ENCODE measurements at places on chromosomes 16 and 17.

DNA sequence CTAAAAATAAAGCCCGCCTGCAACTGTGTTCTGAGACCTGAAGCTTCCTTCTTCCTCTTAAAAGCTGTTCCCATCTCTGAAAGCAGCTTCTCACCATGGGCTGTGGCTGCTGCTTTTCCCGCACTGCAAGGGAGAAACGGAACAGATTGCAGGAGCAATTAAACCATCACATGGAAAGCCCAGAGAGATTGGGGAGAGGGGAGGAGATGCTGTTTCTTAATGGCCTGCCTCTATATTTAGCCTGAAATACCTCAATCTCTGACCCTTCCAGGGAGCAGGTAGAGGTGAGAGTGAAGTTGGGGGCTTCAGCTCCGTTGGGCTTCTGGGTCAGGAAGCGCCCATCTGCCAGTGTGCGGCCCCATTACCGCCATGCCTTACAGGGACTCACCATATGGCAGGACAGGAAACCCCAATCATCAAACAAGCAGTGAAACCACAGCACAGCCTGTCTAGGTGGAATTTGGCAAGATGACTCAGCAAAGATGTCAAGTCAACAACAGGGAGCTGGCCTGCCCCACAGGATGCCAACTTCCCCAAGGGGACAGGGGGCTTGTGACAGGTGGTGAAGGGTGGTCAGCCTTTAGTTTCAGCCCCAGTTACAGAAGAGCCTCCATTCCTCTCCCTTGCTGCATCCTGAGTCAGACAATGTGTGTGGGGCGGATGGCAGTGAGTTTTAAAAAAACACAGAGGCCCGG lies 286.6 kb upstream of the CCL2 start:
- peak; percentile 17 for DNase-seq

GRCh38 chr17:50349243-50349600 lies 3.3 kb downstream of the XYLT2 start:
- no peak for DNase-seq

- no peak for DNase-seq
These were observed 49.6 kb downstream of the PLD6 start for GRCh38 chr17:17156511-17156910.

DNA sequence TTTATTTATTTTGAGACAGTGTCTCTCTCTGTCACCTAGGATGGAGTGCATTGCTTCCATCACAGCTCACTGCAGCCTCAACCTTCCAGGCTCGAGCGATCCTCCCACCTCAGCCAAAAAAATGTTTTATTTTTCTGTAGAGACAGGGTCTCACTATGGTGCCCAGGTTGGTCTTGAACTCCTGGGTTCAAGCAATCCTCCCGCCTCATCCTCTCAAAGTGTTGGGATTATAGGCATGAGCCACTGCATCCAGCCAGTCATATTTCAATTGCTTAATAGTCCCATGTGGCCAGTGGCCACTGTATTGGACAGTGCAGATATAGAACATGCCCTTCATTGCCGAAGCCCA lies 15.3 kb downstream of the TMC7 start:
- no peak for DNase-seq

GRCh38 chr17:74417178-74418045 lies 14.5 kb upstream of the GPRC5C start:
- peak; percentile 42 for DNase-seq

DNA sequence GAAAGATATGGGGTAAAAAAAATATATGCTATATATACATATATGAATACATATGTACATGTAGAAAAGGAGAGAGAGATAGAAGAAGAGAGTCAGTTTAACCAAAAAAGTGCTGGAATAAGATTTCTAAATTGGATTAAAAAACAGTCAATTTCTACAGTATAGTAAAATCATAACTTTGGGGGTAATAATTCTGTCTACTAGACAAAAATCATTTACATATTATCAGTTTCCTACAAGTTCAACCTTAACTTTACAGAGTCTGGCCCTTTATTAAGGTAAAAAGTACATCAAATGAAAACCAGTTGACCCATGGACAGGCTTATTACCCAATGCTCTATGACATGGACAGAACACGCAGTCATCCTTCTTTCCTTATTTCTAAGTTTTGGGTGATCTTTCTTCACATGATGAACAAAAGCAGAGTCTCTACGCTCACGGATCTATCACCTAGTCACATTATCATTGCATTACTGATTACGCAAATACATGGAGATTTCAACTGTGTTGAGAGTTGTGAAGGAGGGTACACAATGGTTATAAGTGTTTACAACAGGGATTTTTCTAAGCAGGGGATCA lies 63.9 kb upstream of the SMIM36 start:
- no peak for DNase-seq

DNA sequence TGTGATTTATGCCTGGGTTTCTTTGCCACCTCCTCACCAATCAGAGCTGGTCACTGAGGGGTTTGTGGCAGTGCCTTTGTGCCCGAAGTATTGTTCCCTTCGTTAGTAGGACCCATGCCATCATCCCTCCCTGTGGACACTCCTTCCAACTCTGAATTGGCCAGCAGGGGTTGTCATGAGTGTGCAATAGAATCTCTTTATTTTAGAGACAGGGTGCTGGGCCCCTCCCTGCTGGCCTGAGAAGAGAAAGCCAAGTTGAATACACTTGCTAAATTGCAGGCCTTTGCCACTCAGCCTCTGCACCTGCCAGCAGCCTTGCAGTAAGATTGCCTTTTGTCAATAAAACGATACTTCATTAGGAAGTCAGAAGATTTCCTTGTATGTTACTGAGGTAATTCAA lies 40.7 kb upstream of the SLC12A3 start:
- DNase-seq = no peak

- DNase-seq = no peak
These were observed 48.0 kb downstream of the SHCBP1 start for GRCh38 chr16:46573008-46573833.

DNA sequence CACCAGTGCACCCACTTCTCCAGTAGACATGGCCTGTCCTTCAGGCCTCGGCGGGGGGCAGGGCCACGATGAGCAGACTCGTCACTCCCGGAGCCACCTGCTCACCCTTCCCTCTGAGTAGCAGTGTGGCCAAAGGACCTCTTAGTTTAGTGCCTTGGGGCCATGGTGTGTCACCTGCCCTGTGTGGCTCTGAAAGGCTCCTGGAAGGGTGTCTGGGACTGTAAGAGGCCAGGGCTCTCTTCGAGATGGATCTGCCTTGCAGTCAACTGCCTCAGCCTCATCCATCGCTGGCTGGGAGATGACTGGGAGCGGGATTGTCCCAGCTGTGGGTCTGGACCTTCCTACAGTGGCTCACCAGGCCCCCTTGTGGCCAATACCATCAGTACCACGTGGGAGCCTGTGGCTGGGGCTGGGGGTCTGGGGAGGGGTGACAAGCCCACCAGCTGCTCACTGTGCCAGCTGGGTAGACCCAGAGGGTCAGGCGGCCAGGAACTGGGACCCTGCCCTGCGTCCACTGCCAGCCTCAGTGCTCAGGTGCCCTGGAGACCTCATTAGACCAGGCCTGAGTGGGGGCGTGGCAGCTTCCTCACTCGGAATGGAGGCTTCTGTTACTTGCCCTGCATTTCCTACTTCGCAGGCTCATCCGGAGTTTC lies 133.4 kb downstream of the OR1D5 start:
- DNase-seq = no peak

DNA sequence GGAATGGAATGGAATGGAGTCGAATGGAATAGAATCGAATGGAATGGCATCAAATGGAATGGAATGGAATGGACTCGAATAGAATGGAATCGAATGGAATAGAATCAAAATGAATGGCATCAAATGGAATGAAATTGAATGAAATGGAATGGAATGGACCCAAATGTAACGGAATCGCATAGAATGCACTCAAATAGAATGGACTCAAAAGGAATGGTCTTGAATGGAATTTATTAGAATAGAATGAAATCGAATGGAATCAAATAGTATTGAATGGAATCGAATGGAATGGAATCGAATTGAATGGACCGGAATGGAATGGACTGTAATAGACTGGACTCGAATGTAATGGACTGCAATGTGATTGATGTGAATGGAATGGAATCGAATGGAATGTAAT lies 501.4 kb upstream of the WSB1 start:
- no peak for DNase-seq

DNA sequence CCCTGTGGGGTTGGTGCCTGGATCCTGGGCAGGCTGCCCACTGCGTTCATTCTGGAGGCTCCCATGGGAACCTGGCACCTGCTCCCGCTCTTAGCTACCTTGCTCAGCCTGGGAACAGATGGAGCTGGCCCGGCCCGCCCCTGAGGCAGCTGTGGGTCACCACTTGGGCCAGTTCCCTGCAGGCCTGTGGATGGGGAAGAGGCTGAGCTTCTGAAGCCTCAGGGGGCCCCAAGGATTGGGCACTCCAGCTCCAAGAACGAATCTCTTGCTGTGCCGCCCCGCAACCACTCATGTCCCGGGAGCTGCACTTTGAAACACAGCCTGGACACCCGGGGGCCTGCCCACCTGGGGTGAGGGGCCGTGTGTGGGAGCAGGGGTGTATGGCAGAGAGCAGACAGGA lies 37.7 kb downstream of the BAHCC1 start:
- DNase-seq = no peak

DNA sequence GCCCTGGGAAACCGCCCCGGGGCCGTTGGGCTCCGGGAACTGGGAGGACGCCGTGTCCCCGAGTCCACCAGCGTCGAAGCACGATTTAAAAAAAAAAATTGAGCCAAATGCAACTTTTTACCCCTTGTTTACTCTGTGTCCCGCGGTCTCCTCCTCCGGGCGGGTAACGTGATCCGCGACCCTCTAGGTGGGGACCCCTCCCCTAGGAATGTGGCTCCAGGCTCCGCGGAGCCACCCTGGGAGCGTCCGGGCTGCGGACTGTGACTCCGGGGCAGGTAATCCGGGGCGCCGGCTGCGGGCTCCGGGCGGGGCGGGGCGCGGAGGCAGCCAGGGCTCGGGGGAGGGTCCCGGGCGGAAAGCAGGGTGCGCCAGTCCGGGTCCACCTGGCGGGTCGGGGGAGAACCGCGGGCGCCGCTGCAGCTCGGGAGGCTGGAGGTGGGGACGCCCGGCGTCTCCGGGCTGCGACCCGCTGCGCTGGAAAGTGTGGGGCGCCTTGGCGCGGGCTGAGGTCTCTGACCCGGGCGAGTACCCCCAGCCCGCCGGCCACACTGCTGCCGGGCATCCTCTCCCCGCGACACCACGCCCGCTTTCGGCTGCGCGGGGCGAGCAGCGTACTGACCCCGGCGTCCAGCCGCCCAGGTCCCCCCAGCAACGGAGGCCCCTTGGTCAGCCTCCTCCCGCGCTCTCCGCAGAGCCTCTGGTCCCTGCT lies 852 bp upstream of the HELZ start:
- peak; percentile 43 for DNase-seq

DNA sequence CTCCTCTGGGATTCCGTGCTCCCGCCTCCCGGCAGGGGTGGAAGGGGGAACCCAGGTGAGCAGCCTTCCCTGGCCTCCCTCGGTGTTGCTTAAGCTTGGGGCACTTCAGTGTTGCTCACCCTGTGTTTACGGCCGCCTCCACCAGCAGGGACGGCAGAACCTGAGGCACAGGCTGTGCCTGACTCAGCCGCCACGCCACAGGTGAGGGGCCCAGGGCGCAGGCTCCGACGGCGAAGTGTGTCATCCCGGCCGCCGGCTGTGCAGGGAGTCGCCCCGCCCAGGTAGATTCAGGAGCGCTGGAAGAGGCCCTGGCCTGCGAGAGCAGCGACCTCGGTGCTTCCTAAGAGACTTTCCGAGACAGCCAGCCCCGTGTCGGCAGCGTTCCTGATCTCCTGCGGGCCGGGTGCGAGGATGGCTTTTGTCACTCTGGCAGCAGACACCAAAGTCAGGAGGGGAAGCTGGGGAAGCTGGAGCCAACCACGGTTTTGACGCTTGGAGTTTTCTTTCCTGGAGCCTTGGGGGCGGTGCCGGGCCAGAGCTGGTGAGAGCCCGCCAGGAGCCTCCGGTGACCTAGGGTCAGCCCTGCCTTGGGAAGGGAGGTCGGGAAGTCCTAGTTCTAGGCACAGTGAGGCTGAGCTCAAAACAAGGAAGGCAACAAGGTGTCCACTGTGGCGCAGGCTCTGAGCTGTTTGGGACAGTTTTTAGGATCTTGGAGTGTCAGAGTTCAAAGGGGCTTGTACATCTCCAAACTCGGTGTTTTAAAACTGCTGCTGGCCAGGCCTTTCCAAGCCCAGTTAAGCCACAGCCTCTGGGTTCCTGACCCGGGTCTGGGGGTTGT lies 2.1 kb downstream of the GSE1 start:
- DNase-seq = no peak

GRCh38 chr16:23013484-23013883 lies 135.8 kb downstream of the USP31 start:
- no peak for DNase-seq

- DNase-seq = no peak
These were observed 1.8 kb downstream of the ZC3H7A start for GRCh38 chr16:11794996-11795886.

GRCh38 chr17:43701318-43701743 lies 39.6 kb upstream of the MEOX1 start:
- DNase-seq = peak; percentile 83

GRCh38 chr17:15255713-15256454 lies 9.2 kb downstream of the PMP22 start:
- DNase-seq = no peak

- no peak for DNase-seq
These were observed 5.3 kb downstream of the ARHGDIA start for GRCh38 chr17:81865733-81866439.

DNA sequence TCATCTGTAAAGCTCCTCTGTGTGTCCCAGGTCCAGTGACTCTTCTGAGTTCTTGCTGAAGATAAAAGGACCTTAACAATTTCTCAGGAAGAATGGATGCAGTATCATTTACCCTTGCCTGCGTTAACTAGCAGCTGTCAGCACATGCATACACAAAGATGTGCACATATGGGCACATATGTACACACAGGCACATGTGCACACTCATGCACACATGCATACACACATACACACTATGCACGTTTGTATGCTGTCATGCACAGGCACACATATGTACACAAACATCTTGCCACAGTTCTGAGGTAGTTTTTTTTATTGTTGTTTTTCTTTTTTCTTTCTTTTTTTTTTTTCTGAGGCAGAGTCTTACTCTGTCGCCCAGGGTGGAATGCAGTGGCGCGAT lies 24.9 kb downstream of the GP2 start:
- DNase-seq = no peak

- no peak for DNase-seq
These were observed 57.6 kb upstream of the NFAT5 start for GRCh38 chr16:69508033-69508755.

GRCh38 chr17:50169121-50169764 lies 3.4 kb downstream of the SGCA start:
- DNase-seq = peak; percentile 32

Measured in NK-92 treated with Interleukin-12 subunit alpha and Interleukin-12 subunit beta, amount 100 ng/mL, for 24 hours (cell line).